ENCODE measurements at places on chromosomes 1 and 21.

DNA sequence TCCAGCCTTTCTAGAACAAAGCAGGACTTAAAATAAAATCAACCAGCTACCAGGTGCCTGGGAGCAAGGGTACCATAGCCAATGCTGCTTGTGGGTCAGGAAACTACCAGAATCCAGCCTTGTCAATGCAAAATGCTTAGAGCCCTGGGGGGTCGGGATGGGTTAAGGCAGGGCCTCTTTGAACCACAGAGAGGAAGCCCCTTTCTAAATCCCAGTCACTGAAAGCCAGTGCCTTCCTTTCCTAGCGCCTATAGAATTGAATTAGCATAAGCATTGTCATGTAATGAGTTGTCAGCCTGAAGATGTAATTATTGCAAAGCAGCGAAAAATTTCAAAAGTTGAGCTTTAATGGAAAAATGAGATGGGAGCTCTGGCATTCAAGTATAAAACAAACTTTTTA lies 176.6 kb upstream of the DAB1 start:
- DNase-seq, result no peak

- no peak for DNase-seq
These were observed 221.0 kb upstream of the FOXD3 start for GRCh38 chr1:63101336-63101735.

- DNase-seq, result no peak
These were observed 62.0 kb upstream of the MACF1 start for GRCh38 chr1:39142401-39143060.

DNA sequence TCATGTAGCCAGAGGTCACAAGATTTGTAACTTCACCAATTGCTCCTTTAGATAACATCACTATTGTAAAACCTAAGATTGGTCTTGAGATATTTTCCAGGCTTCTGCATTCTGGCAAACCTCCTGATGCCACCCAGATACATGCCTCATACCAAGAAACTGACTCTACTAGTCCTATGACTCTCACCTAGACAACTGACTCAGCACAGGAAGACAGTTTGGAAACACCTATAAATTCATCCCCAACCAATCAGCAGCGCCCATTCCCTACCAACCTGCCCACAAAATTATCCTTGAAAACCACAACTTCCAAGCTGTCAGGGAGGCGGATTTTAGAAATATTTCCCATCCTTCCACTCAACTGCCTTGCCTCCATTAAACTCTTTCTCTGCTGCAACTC lies 2.6 kb downstream of the NME7 start:
- no peak for DNase-seq

DNA sequence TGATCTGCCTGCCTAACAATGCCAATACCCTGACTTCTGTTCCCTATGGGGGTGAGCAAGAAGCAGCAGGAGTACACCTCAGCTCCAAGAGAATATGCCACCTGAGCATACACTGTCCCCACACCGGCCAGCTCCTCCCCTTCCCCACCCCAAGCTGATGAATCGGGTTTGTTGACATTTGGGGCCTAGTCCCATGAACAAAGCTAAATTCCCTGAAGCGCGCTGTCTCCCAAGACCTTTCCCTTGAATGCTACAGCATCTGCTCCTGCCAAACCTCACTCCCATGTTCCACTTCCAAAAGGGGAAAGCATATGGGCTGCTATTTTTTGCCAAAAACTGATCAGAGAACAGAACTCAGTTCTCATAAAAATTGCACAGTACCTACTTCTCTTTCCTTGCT lies 220.4 kb upstream of the CAMK1G start:
- no peak for DNase-seq

DNA sequence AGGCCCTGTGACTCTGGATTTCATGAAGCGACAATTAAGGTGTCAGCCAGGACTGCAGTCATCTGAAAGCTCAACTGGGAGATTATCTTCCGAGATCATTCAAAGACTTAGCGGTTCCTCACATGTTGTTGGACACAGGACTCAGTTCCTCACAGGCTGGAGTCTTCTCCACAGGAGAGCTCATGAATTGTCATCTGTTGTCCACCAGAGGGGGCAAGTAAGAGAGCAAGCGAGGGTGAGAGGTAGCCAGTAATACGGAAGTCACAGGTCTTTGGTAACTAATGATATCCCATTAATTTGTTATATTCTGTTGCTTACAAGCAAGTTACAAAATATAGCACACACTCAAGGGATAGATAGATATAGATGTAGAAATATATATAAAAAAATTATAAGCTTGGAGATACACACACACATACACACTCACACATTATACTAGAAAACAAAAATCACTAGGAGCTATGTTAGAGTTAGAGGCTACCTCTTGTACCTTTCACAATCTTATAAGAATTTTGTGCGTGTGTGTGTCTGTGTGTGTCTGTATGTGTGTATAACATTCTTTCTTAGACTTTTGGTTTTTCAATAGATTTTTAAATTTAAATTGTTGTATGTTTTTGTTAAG lies 1695.3 kb downstream of the BRINP3 start:
- DNase-seq, result no peak

DNA sequence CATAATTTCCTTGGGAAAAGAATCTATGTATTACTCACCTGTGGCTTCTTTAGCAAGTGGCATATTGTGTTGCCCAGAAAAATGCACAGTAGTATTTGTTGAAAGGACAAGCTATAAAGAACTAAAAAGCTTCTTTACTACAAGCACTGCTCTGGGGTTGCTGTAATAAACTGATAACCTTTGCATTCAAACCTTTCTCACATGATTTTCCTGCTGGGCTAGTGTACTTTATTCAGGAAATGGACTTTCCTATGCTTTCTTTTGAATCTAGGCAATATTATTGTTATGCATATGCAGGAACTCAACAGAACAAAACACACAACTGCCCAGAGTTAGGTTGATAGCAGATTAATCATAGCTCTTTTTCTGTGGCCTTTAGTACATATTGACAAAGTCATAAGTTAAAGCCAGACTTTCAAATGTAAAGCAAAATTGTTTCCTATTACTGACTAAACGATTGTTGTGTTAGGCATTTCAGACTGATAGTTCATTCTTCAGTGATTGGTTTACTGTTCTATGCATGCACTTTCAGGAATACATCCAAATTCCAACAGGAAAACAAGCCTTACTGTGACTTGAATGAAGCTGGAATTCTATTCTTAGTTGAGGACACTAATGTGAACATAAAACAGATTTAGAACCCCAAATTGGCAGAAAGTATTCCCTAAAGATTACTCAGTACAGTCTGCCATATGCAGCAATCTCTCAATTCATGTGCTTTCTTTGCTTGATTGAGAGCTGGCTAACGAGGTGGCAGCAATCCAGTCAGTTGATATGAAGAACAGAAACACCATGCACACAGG lies 564.3 kb upstream of the NEGR1 start:
- no peak for DNase-seq

DNA sequence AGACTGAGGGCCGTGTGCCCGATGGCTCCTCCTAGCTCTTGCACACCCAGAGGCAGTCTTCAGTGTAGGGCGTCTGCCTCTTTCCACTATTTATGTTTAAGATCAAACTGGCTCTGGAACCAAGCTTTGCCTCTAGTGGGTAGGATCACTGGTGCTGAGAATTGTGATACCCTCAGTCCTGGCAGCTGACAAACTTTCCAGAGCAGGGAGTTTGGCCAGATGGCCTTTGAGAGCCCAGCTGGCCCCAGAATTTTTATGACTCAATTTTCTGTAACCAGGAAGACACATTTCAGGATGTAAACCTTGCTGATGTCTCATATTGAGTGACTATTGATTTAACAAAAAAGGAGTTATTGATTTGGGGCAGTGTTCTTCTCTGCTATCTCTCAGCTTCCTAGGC lies 6.7 kb downstream of the COQ8A start:
- DNase-seq, result no peak

DNA sequence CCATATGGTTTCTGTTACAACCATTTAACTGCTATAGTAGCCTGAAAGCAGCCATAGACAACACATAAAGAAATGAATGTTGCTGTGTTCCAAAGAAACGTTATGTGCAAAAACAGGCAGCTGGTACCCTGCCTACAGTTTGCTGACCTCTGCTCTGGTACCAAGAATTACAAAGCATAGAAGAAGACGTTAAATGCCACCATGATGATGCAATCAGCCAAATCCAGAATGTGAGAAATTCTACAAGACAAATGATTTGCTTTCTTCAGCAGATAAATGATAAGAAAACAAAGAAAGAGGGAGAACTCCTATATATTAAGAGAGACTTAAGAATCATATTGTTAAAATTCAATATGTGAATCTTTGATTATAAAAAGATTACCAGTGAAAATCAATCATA lies 97.8 kb upstream of the PDE4B start:
- no peak for DNase-seq

GRCh38 chr1:173474097-173474779 lies 2.9 kb upstream of the PRDX6 start:
- no peak for DNase-seq

DNA sequence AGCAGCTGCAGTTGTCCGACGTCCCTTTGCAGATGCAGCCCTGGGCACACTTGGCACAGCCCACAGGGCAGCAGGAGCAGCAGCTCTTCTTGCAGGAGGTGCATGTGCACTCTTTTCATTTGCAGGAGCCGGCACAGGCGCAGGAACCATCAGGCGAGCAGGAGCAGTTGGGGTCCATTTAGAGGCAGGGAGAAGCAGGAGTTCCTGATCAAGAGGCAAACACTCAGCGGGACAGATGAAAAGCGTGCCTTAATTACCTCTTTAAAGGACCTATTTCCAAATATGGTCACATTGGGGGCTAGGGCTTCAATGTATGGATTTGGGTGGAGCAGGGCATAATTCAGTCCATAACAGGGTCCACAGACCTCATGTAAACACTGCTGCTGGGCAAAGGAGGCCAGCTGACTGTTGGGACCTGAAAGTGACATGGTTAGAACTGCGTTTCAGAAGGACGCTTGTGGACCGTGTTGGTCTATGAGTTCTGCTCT lies 4.3 kb upstream of the CPLANE2 start:
- DNase-seq, result no peak

DNA sequence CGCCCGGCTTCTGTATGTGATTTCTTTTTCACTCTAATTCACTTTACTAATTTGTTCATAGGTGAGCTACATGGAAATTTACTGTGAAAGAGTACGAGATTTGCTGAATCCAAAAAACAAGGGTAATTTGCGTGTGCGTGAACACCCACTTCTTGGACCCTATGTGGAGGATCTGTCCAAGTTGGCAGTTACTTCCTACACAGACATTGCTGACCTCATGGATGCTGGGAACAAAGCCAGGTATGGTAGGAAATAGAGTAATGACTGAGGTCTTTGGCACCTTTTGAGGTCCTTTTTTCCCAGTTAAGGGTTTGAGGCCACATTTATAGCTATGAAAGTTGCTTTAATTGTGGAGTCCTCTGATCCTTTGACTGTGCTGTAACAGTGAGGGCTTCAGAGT lies 56.9 kb downstream of the KIF1B start:
- no peak for DNase-seq

DNA sequence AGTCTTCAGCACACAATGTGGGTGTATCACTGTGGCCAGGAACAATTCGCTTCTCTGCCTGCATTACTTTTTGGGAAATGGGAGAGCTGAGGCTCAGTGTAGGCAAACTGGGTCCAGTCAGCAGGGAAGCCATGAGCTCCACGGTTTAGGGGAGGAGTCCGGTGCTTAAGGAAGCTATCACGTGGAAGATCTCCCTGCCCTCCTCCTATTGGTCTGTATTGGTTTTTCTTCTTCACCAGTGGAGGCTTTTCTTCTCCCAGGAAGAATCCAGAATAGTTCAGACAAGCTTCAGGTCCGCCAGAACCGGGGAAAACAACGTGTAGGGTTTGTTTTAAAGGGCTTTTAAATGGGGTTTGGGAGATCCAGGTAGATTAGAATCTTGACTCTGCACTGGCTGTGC lies 156.2 kb upstream of the CAMK1G start:
- no peak for DNase-seq

GRCh38 chr1:226033582-226033981 lies 28.9 kb upstream of the H3-3A start:
- no peak for DNase-seq

- DNase-seq, result peak; percentile 85
These were observed 21.9 kb upstream of the PIK3CD start for GRCh38 chr1:9629445-9630201.

DNA sequence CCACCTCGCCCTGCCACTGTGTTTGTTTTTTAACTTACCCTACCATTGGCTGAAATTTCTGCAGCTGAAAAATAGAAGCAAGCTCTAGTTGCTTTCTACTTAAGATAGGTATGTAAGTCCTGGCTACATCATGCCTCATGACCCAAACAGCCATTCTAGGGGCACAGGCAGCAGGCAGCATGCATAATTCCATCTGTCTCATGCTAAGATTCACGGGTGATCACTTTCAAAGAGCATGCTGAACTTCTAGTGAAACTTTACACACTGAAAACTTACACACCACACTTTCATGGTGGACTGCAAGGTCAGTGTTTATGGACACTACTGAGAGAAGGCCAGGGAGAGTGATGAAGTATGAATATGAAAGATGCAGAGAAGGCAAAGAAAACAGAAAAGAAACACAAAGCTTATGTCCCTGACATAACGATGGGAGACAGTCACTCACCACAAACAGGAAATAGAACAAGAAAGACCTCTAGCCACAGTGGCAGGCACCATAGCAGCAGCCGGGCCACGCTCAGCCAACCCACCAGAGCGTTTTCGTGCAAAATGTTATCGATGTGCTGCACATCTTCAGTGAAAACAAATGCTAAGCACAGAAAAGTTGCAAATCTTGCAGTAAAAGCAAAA lies 102.3 kb upstream of the TIAM1 start:
- DNase-seq, result peak; percentile 56

DNA sequence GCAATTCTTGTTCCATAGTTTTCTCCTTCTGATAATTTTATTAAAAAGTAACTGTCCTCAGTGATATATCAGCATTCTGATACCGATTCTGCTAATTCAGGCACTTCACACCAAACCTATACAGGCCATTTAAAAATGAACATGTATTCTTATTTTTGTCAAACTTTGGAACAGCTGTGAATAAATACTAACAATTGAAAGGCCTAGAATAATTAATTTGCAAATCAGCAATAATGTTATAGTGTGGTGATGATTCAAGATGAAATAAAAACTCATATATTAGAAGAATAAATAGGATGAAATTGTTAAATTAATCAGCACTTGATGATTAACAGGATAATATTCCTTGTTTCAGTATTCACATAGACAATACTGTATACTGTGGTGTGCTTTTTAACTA lies 9.9 kb downstream of the CDKN2C start:
- no peak for DNase-seq

DNA sequence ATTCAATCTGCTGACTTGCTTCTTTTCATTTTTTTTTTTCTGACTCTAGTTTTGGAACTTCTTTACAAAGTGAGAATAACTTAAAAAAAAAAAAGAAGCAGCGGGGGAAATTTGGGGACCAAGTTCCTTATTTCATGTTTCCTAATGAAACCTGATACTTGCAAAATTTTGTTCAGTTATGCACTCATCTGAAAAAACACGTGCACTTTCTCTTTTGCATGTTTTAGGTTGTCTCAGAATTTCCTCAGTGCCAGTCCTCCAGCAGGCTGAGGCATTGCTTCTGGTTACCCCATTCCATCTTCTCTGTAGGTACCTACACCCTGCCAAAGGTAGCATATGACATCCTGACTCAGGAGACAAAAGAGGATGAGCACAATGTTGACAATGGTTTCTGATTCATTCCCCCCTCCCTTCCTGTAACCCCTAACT lies 299.7 kb downstream of the GRIK1 start:
- no peak for DNase-seq
